ENCODE measurements at places on chromosomes 5 and 9.

- peak; percentile 93 for DNase-seq
Measured at GRCh38 chr5:172175263-172175719, 12.7 kb downstream of the STK10 start.

DNA sequence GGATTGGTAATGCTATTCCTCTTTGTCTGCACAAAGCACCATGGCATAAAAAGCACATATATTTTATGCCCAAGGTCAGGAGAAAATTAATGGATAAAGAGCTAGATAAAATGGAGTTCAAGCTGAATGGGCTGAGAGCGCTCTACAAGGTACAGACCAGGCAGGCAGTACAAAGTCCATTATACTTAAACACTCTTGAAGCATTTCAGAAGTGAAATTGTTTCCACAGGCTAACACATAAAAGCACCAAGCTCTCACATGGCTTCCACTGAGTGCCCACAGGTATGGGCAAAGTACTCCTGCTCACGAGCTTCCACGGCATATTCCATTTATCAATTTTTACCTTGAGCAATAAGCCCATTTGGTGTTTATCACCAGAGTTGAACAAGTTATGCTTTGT is 771.2 kb upstream of the DMAC1 start:
- no peak for DNase-seq

DNA sequence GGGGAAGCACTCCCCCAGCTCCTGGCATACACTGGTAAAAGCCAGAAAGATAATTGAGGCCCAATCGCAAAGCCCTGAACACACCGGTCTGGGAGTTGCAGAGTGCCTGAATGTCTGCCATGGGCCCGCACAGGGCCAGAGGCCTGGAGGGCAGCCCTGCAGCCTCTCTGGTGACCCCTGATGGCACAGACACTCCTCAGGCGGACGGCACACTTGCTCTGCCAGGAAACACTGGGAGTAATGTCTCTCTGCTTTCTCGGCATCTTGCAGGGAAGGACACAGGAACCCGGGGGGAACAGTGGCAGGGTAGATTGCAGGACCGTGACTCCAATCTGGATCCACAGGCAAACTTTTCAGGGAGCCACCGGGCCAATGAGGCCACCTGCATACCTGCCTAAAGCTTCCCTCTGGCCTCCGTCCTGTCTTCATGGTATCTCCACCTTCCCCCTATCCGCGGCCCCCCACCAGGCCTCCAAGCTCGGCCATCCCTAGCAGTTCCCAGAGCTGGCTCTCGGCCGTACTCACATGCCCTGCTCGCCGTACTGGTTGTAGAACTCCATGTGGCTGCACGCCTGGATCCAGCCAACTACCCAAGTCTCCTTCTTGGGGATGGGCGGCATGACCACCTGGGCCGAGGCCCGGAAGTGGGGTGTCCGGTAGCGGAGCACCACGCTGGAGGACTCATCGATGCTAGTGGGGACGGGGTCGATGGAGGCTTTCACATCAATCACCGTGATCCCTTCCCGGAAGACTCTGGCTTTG is 797 bp downstream of the FAM78A start:
- peak; percentile 68 for DNase-seq

- DNase-seq = no peak
Measured at GRCh38 chr5:5063533-5063953, 76.6 kb upstream of the ADAMTS16 start.

- no peak for DNase-seq
Measured at GRCh38 chr5:158852622-158853021, 247.1 kb downstream of the EBF1 start.

DNA sequence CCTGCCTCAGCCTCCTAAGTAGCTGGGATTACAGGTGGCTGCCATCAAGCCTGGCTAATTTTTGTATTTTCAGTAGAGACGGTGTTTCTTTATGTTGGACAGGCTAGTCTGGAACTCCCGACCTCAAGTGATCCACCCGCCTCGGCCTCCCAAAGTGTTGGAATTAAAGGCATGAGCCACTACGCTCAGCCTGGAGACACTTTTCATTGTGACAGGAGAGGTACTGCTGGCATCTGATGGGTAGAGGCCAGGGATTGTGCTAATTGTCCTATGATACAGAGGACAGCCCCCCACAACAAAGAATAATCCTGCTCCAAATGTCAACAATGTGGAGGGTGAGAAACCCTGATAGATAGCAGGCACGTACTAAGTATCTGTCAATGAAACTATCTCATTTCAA is 91.3 kb upstream of the SLC25A48 start:
- no peak for DNase-seq

- no peak for DNase-seq
Measured at GRCh38 chr9:14238518-14238917, 75.4 kb downstream of the NFIB start.

DNA sequence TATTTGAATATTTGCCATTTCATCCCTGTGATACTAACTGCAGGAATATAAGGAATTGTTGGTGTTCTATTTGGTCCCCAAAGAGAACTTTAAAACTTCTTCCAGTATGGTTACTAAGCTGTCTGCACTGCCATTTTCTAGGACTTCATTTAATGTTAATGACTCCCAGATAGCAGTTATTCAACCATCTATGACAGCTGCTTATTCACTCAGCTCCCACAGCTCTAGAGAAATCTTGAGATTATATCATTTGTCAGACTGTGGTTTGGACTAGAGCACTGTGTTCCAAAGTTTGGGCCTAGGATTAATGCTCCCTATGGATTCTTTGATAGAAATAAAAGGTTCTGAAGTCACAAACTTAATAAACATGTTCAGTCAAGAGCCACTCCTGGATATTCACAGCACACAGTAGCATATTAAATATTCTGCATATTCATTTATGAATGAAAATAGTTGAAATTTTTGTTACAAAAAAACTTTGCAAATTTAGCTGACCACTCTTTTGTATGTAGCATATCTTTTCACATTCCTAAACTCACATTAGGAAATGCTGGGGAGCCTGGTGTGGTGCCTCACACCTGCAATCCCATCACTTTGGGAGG is 173.7 kb downstream of the NFIB start:
- no peak for DNase-seq

DNA sequence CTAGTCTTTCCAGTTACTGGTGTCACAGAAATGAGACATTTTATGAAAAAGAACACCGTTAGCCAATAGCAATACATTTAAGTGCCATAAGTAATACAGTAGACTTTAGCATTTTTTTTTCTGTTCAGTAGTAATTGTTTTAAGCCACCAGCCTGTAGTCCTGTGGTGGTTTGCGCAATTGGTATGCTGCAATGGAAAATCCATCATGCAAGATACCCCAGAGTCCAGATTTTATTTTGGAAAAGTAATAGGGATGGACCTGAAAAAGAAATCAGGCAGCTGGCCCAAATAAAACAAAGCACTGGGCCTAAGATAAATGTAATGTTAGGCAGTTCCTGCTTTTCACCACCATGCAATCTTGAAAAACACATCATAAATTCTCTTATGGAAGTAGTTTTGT is 94.6 kb upstream of the RASGRF2 start:
- no peak for DNase-seq

DNA sequence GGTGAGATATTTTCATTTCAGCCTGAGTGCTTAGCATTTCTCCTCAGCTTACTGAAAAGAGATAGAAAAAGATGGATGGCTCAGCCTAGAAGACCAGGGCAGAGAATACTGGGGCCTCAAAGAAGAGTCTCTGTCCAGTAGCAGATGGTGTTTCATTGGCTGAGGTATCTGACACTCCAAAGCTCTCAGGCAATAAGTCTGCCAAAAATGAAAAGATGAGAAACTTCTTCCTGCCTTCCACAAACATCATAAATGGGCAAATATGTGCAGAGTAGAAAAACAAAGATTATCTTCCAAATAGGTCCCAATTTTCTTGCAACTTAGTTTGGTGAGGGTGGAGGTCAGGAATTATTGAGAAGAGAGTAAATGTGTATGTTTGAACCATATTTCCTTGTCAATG is 87.4 kb upstream of the ICE1 start:
- DNase-seq = no peak

- no peak for DNase-seq
Measured at GRCh38 chr9:135588371-135588770, 26.8 kb downstream of the PAEP start.

DNA sequence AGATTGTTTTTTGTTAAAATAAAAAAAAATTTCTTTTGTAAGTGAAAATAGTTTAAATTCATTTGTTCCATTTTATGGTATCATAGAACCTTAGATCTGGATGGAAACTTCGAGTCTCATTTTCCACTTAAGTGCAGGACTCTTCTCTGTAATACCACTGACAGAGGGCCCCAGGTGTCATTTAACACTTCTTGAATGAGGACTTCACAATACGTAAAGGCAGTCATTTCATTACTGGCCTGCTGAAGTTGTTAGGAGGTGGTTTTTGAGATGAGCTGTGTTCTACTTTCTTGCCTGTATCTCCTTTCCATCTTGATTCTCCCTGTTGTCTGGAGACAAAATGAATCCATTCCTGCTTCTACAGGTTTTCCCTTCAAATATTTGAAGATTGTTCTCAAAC is 455.3 kb downstream of the DMRT2 start:
- DNase-seq = no peak

GRCh38 chr9:88979021-88979420 is 12.2 kb upstream of the S1PR3 start:
- DNase-seq = no peak

- DNase-seq = no peak
Measured at GRCh38 chr5:63125862-63126261, 547.2 kb downstream of the LRRC70 start.

DNA sequence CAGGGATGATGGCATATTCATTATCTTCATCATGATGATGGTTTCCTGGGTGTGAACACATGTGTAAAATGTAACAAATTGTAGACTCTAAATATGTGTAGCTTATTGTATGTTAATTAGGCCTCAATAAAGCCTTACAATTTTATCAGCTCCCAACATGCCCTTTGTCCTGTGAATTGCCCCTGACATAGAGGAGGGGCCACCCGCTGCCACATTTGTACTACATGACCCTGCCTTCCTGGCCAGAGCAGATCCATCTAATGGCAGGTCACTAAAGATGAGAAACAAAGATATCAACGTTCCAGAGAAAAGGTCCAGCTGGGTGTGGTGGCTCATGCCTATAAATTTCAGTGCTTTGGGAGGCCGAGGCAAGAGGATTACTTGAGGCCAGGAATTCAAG is 117.2 kb downstream of the CAAP1 start:
- DNase-seq = no peak

DNA sequence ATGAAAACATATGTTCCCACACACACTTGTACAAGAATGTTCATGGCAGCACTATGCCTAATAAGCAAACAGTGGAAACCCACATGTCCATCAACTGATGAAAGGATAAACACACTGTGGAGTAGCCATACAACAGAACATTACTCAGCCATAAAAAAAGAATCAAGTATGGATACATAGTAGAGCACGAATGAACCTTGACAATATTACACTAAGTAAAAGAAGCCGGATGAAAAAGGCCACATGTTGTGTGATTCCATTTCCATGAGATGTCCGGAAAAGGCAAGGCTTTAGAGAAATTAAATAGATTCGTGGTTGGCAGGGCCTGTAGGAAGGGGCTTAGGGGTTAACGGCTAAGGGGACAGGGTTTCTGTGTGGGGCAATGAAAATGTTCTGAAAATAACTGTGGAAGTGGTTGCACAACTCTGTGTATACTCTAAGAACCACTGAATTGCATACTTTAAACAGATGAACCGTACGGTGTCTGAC is 51.4 kb downstream of the COL23A1 start:
- DNase-seq = no peak

GRCh38 chr5:131994090-131994489 is 17.4 kb downstream of the ACSL6 start:
- no peak for DNase-seq

DNA sequence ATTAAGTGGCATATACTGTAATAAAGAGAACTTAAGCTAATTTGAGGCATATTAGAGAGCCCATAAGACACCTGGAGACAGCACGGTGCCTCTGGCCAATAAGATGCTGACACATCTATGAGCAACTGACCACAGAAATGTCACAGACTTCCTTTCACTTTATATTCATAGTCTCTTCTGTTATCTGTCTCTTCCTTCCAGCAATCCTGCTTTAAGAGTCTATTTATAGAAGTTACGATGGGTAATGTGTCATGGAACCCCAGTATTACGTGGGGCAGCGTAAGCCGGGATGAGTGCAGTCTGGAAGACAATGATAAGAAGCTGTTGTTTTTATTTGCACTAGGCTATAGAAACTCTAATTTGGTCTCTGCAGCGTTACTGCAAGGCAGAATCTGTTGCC is 136.8 kb downstream of the CFAP90 start:
- no peak for DNase-seq

GRCh38 chr9:13143281-13143680 is 136.2 kb downstream of the MPDZ start:
- no peak for DNase-seq

GRCh38 chr5:79872291-79872690 is 118.8 kb downstream of the MTX3 start:
- DNase-seq = no peak

GRCh38 chr9:136618580-136619547 is 43.9 kb upstream of the EGFL7 start:
- no peak for DNase-seq

GRCh38 chr5:101811466-101811865 is 484.6 kb downstream of the SLCO4C1 start:
- no peak for DNase-seq

DNA sequence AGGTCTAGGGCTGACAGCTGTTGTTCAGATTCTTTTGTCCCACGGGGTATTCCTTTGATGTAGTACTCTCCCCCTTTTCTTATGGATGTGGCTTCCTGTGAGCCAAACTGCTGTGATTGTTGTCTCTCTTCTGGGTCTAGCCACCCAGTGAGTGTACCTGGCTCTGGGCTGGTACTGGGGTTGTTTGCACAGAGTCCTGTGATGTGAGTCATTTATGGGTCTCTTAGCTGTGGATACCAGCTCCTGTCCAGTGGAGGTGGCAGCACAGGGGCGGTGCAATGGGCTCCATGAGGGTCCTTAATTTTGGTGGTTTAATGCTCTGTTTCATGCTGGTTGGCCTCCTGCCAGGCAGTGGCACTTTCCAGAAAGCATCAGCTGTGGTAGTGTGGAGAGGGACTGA is 161.3 kb downstream of the CAVIN4 start:
- no peak for DNase-seq

GRCh38 chr5:36656556-36656955 is 50.1 kb downstream of the SLC1A3 start:
- no peak for DNase-seq

DNA sequence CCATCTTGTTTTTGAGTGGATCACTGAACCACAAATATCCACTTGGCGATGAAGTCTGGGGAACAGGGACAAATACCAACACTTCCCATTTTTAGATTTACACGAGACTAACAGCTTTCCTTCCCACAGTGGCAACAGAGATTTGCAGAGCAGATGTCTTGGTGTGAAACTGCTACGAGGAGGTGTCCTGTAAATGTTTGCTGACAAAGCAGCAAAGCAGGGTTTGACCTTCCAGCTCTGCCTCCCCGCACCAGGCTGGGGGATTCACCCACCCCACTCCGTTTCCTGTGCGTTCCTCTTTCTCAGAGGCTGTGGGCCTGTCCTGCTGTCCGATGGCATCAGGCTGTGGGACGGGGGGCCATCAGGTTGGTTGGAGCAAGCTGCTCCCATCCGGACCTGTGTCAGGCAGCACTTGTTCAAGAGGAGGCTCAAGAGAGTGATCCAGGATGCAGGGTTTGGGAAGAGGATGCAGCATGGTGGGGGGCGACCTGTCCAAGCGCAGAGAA is 693 bp upstream of the RGS3 start:
- DNase-seq = no peak

GRCh38 chr9:6827439-6828145 is 69.8 kb downstream of the KDM4C start:
- peak; percentile 27 for DNase-seq

GRCh38 chr5:112616812-112617547 is 120.7 kb upstream of the APC start:
- no peak for DNase-seq
